Amygdala (tissue), 56 donors: ENCODE measurements at places on chromosomes 13 and 19.

- no peak for DNase-seq
Observed at GRCh38 chr19:5128251-5128935, 159.5 kb downstream of the KDM4B start.

GRCh38 chr13:102913914-102914313 lies 68.1 kb downstream of the ERCC5 start:
- DNase-seq = no peak

DNA sequence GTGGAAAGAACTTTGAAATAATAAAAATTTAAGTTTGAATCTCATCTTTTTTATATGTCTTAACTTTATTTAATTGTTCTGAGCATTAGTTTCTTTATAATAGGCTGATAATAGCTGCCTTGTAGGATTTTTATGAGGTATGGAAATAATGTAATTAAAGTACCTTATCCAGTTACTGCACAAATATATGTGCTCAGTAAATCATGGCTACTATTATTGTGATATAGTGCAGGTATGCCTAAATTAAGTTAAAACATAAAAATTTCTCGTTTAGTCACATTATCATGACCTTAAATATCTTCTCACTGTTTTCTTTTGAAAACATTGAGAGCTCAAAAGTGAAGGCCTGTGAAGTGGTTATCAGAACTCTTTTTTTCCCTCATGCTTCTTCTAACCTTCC lies 62.9 kb downstream of the NDFIP2 start:
- DNase-seq = no peak

GRCh38 chr19:6138511-6138910 lies 3.0 kb downstream of the ACSBG2 start:
- DNase-seq = no peak

DNA sequence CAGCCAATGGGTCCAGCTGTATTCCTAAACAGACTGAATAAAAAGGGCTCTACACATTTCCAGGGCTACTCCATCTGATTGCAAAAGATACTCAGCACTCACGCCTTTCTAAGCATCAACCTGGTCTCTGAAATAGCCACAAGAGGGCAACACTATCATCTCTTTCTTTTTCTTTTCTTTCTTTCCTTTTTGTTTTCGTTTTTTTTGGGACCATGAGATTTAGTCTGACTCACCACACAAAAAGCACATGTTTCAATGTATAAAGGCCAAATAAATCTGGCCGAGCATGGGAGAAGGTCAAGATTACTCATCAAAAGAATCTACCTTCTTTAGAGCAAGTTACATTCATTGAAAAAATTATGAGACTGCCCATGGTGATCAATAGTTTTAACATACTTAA lies 805.6 kb upstream of the ARGLU1 start:
- no peak for DNase-seq

- no peak for DNase-seq
Observed at GRCh38 chr13:72101768-72102400, 234.9 kb upstream of the DACH1 start.
